ENCODE measurements at places on chromosomes 16 and 17.

- DNase-seq, result no peak
These were observed 24.5 kb downstream of the GGA2 start for GRCh38 chr16:23485841-23486240.

- DNase-seq, result no peak
These were observed 2.8 kb downstream of the CEMP1 start for GRCh38 chr16:2528161-2529060.

GRCh38 chr17:17540278-17540906, 44.2 kb upstream of the RASD1 start:
- no peak for DNase-seq

- DNase-seq, result no peak
These were observed 89.3 kb upstream of the NKD1 start for GRCh38 chr16:50458667-50459495.

DNA sequence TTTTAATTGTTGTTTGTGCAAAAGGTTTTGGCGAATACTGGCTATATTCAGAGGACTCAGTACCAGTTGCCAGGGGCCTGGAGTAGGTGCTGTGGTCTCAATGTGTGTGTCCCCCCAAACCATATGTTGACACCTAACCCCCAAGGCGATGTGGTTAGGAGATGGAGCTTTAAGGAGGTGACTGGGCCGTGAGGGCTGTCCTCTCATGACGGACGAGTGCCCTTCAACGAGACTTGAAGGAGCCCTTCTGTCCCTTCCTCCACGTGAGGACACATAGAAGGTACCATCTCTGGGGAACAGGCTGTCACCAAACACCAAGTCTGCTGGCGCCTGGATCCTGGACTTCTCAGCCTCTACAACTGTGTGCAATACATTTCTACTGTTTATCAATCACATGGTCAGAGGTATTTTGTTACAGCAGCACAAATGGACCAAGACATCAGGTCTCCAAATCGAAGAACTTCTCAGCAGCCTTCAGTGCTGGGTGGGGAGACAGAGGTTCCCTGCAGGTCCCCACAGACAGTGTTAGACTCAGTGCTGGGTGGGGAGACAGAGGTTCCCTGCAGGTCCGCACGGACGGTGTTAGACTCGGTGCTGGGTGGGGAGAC, 24.8 kb upstream of the METRNL start:
- no peak for DNase-seq

- DNase-seq, result no peak
These were observed 5.9 kb downstream of the SLC38A7 start for GRCh38 chr16:58678716-58679115.

DNA sequence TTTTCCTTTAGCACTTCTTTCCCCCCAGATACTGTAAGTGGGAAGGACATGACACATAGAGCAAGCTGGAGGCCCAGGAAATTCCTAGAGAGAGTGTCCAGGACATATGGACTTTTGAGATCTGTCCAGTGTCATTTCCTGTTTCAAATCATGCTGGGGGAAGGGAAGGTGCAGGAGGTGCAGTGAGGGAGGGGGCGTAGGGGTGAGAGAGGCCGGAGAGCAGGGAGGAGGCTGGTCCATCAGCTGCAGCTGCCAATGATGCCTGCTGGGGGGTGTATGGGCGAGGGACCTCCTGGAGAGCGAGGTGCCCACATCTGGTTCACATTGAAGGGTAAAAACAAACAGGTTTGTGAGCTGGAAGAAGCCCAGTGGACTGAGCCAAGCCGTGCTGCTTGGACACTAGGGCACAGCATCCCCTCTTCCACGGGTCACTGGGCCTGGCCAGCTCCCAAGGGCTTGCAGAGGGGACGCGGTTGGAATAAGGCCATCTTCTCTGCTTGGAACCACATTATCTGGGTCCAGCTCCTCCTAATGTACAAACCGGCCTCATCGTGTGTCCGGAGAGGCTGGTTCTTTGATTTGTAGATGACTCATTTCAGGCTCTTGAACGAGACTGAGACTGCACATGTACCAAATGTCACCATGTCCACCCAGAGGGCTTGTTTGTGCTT, 70.4 kb upstream of the SMURF2 start:
- no peak for DNase-seq

DNA sequence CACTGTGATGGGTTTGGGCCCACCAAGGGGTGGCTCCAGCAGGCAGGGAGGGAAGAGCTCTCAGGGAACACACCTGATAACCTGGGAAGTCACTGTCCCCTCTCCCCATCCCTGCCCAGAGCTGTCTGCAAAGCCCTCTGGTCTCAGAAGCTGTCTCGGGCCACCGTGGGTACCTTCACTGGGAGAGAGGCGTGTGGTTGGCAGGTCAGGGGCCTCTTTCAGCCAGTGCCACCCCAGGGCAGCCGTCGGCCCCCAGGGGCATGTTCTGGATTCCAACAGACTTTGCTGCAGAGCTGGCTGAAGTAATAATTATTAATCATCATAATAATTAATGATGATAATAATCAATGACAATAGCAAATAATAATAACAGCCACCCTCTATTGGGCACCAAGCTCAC, 21.1 kb downstream of the MGAT5B start:
- no peak for DNase-seq

DNA sequence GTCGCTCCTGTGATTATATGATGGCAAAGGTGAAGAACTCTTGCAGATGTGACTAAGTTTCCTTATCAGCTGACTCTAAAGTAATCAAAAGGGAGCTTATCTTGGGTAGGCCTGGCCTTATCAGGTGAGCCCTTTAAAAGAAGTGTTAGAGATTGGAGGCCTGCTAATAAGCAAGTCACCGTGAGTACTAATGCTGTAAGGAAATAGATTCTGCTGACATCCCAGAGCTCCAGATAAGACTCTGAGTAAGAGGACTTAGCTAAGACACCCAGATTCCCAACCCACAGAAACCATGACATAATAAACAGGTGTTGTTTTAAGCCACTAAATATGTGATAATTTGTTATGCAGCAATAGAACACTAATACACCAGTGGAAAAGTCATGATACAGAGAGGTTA, 99.9 kb upstream of the FAM20A start:
- no peak for DNase-seq

DNA sequence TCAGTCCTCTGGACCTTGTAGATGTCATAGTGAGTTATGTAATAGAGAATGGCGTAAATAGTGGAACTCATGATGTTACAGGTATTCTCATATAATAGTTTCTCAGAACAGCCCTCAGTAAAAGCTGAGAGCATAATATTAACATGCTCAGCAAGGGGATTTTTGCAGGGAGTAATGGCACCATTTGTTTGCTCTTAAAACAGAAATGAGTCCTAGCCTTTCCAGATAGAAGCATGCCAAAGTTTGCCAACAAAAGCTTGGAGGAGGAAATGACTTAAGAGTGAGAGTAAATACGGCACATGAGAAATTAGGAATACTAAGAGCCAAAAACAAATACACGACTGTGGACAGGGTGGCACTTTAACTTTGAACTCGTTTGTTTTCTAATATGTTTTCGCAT, 198.4 kb downstream of the ANKFN1 start:
- no peak for DNase-seq

- DNase-seq, result no peak
These were observed 11.6 kb upstream of the MFAP4 start for GRCh38 chr17:19398301-19399181.

DNA sequence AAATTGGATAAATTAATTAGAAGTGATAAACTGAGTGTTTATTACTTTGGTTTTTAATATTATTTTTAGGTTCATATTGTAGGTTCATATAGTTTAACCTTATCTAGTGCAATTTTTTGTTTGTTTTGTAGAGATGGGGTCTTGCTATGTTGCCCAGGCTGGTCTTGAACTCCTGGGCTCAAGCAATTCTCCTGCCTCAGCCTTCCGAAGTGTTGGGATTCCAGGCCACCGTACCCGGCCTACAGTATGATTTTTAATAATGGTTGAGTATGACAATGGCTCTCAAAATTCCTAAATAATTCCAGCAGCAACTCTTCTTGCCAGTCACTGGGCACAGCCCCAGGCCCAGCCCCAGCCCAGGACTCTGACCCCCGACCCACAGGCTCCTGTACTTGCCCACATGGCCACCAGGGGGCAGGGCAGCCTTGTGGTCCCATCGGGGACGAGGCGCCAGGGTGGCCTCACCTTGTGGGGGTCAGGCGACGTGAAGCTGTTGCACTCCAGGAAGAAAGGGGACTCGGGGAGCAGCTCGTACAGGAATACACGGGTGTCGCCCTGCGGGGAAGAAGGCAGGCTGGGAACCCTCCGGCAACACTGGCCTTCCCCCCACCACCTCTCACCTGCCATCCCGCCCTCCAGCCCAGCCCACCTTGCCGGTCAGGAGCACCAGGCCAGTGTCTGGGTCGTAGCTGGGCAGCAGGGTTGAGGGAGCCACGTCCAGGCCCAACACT, 7.9 kb upstream of the PAM16 start:
- no peak for DNase-seq

DNA sequence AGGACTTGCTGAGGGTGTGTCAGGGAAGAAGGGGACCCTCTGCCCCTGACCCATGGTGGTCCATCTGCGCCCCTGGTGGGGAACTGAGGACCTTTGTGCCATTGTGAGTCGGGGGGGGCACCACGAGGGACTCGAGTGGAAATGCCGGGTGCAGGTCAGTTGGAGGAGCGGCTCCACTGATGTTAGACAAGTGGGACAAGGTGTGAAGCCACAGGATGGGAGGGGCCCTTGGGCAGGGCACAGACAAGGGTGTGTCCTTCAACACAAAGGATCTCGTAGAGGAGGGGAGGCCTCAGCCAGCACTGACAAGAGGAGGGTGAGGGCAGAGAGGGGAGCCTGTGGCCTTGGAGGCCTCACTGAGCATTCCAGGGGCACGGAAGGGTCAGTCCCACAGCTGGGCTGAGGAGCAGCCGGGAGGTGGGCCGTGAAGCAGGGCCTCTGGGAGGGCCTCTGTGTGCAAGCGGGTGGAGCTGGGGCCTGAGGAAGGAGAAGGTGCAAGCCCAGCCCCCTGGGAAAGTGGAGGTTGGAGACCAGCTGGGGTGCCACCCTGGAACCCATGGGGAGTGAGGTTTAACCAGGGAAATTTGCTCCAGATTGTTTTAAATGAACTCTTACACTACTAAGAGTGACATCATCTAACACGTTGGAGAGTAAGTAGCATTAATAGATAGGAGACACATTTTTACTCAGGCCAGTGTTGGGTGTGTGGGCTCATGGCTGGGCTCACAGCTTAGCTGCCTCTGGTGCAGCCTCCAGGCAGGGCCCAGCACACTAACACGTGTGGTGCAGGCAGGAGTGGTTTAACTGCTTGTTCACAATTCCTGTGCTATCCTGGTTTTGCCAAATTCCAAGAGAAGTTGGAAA, 27.9 kb downstream of the NARF start:
- DNase-seq, result no peak

GRCh38 chr17:59335685-59336084, 4.2 kb downstream of the YPEL2 start:
- no peak for DNase-seq

GRCh38 chr17:70577456-70577855, 408.1 kb downstream of the KCNJ2 start:
- no peak for DNase-seq

DNA sequence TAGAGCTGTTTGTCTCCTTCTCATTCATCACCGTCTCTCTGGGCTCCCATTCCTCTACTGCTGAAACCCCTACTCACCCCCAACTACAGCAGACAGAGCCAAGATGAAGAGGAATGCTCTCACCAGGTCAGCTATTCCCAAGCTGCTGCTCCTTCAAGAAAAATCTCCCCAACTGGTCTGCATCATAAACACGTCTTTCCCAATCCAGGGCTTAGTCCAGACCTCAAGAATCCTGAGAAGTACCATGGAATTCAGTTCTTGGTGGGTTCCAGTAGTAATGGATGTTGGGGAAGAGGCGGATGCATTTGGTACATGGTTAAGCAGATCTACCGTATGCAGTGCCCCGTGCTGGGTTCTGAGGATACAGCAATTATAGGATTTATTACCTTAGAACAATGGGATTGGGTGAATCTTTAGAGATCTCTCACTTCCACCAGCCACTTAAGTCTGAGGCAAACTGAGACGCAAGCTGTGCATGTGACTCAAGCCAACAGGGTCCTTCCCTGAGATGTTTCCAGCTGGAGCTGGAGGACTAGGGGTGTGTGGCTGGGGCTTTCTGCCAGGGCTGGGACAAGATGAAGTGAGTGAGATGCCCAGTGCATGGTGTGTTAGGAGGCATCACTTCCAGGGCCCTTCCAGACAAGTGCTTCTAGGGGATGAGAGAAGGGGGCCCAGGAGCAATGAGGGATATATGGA, 232.7 kb upstream of the CDH5 start:
- DNase-seq, result no peak

GRCh38 chr17:329784-330420, 22.7 kb downstream of the RPH3AL start:
- DNase-seq, result no peak

DNA sequence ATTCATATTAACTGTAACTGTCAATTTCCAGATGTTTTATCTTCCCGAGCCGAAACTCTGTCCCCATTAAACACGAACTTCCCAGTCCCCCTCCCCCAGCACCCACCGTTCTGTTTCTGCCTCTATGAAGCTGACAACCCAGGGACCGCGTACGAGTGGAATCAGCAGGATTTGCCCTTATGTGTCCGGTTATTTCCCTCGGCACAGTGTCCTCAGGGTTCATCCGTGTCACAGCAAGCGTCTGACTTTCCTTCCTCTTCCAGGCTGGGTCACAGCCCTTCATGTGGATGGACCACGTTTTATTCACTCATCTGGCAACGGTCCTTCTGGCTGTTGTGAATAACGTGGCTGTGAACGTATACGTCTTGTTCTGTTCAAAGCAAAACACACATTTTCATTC, 31.3 kb downstream of the METRNL start:
- no peak for DNase-seq

DNA sequence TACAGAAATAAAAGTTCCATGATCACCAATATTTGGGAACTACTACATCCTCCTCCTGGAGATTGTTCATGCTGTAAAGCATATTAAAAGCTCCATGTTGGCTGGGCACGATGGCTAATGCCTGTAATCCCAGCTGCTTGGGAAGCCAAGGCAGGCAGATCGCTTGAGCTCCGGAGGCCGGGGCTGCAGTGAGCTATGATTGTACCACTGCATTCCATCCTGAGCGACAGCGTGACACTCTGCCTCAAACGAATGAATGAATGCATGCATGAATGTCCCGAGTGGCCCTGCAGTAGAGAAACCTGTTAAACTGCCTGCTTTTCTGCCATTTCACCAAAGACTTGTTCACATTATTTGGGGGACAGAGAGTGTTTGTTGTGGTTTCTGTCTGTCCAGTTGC, 15.0 kb downstream of the CNEP1R1 start:
- no peak for DNase-seq

- DNase-seq, result no peak
These were observed 5.8 kb upstream of the OGFOD3 start for GRCh38 chr17:82424001-82424862.

GRCh38 chr17:50779747-50780353, 12.5 kb upstream of the ANKRD40CL start:
- DNase-seq, result no peak

GRCh38 chr16:67580202-67580601, 17.9 kb downstream of the CTCF start:
- no peak for DNase-seq

Data from Panc1 (cell line).